ENCODE measurements at places on chromosomes 7 and 10.

DNA sequence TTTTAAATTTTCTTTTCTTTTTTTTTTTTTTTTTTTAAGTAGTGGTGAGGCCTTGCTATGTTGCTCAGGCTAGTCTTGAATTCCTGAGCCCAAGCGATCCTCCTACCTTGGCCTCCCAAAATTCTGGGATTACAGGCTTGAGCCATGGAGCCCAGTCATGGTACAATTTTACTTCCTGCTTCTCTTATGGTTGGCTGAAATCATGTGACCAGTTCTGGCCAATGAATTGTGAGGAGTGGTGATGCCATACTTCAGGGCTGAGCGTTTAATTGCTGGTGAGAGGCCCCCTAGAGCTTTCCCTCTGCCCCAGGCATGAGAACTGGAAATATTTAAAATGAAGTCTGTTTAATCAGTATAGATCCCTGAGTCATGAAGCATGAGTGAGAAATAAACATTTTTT lies 22.2 kb upstream of the BAIAP2L1 start:
- no peak for DNase-seq

DNA sequence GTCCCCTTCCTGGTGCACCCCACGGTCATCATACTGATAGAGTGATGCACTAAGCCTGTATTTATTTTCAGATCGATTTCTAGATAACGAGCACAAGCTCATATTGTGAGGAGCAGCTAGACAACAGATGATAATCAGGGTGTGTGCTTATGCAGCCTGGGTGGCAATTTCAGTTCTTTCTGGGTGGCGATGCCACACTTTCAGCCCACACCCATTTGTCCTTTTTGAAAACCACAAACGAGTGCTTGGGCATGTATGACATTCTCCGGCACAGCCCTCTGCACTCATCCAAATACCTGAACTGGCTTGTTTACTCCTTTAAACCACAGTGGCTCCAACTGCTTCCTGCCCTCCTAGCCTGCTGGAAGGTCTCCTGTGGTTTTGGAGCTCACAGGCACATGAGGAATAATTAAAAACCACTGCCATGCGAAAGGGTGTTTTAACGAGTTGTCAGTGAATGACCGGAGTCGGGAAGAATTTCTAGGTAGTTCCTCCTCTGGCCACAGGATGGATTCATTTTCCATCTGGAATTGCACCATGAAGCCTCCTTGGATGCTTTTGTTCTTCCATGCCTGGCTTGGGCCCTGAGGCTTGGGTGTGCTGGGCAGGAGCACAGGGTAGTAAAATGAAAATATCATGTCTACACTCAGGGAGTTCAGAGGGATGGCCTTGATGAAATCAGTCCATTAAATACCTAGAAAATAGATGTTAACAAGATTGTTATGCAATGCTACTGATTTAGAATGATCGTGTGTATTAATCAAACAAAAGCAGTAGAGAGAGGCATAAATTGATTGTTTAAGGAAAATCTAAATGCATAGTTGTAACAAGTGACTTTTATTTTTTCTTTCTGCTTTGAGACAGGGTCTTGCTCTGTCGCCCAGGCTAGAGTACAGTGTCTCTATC lies 52.4 kb upstream of the ITGB1 start:
- DNase-seq = no peak

DNA sequence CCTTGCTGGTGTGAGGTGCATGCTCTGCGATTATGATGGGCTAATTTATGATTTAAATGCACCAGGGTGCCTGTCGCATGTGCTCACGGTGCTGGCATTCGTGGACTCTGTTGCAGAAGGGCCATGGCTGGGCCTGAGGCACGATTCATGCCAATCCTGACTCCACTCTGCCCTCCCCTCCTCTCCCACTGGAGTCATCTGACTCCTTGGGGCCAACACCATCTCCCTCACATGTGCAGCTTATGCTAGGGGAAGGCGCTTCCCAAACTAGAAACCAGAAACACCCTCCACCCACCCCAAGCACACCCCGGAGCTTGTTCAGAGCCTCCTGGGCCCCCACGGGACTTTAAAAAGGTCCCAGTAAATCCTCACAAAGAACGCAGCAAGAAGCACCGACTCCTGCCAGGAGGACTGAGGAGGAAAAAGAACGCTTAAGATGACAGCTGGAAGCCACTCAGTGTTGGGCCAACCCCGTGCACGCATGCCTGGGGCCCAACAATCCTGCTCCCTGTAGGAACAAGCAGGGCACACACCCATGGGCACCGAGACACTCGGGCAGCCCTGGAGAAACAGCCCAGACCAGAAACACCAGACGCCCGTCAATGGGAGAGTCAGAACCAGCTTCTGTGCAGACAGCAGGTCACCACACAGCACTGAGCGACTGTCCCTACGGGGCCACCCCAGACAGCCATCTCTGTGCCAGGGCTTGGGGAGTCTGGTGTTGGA lies 14.1 kb downstream of the BRI3 start:
- no peak for DNase-seq

DNA sequence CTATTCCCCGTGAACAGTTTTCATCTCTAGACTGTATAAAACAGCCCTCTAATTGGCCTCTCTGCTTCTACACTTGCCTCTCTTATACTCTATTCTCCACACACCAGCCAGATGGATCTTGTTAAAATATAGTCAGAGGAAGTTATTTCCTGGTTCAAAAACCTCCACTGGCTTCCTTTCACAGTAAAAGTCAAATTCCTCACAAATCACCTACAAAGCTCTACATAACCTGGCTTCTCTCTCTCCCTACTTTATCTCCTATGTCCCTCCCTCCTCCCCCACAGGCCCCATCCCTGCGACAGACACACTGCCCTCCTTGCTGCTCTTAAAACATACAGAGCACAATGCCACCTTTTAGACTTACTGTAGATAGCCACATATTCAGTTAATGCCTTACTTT lies 60.1 kb downstream of the TPK1 start:
- DNase-seq = no peak

DNA sequence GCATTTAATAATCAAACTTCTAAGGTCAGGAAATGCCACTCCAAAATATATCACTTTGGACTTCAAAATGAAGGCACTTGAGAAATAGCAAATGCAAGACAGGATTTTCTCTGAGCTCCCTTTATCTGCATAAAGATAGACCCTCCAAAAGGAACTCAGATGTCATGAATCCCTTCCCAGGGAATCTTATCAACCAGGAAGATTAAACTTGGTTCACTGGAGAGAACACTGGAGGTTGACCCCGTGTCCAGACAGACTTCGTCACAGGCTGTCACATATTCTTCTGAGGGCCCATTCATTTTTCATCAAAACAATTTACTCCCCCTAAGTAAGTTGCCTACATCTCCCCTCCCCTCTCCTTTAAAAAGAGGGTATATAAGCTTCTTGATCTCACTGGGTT lies 21.2 kb downstream of the IFIT3 start:
- DNase-seq = no peak

DNA sequence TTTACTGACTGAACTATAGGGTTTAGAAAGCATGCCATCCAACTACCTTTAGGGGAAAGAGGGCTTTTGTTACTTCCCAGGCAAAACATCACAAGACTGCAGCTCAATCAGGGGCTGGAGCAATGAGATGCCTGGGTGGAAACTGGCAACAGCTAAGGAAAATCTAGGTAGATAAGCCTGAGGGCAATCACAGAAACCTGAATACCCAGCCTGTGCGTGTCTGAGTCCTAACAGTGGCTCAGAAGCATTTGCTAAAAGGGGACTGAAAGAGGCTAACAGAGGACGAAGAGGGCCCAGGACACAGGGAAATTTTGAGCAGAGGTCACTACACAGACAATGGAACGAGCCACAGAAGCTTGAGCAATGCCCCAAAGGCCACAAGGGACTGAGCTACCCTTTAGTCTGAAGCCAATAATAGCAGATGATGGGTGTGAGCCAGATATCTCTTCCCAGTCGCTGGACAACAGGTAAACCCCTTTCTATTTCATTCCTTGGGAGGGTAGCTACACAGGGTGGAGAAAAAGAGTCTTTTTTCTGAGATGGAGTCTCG lies 79.1 kb downstream of the ITGA8 start:
- DNase-seq = no peak

DNA sequence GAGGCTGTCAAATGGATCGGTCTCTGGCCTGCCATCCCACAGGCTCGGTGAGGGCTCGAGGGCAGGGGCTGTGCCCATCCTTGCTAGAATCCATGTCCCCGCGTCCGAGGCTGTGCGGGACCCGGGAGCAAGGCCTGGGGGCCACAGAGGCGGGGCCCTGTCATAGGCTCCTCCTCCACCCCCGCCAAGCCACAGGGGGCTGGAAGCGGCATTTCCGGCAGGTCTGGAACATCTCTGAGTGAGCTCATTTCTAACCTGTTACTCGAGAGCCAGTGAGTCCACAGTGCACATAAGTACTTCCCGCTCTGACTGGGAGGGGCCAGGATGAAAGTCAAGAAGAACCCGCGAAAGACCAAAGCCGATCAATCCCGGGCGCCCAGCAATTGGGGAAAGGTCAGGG lies 57.6 kb downstream of the NKX6-2 start:
- DNase-seq = no peak

DNA sequence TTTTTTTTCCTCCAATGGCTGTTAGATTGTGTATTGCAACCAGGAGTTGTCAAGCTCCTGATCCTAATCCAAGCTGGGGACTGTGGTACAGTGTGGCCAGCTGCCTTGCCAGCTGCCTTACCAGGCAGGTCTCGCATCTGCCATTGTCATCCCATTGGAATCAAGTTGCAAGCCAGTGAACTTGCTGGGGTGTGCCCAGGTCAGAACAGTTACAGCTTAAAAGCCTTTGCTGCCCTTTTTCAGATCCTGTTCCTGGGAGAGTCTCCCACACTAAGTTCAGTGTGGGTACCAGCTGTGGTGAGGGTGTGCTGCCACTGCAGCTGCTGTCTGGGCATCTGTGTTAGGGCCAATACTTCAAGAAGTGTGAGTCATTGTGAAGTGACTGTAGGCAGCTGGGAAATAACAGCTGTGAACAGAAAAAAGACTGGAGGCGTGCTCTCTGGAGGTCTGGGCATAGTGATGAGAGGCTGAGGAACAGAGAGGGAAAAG lies 72.8 kb downstream of the CCNY start:
- no peak for DNase-seq

DNA sequence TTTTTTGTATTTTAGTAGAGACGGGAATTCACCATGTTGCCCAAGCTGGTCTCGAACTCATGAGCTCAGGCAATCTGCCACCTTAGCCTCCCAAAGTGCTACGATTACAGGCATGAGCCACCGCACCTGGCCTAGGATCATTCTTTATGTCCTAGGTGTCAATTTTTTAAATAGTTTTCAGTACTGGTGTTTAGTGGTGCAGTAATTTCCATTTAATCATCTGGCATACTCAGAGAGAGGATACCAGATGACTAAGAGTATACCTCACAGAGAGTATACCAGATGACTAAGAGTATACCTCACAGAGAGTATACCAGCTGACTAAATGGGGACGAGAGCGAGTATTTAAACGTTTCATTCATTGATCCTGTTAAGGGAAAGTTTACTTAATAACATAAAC lies 37.3 kb upstream of the TMEM248 start:
- no peak for DNase-seq

DNA sequence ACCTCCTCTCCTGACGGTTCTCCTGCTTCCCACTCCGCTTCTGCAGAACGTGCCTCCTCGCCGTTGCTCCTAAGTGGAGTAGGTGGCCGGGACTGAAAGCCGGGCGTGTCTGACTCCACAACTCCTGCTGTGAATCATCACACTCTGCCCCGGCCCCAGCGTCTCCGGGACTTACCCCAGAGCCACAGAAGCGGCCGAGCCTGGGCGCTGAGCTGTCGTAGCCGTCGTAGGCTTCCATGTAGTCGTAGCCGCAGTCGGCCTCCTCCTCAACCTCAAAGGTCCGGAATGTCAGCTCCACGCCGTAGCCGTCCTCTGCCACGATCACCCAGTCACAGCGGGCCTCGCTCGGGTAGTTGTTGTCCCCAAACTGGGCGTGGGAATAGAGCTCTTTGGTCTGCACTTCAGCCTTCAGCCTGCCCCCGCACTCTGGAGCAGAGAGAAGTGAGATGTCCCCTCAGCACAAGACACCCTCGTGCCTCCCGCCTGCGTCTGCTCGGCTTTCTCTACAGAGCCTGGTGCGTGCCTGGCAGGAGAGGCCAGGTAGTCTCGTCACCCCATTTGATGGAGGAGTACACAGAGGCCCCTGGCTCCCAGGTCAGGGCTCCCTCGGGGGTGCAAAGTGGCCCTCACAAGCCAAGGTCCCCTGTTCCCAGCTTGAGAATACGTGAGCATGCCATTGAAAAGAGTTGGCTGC lies 11.2 kb upstream of the OPALIN start:
- no peak for DNase-seq

DNA sequence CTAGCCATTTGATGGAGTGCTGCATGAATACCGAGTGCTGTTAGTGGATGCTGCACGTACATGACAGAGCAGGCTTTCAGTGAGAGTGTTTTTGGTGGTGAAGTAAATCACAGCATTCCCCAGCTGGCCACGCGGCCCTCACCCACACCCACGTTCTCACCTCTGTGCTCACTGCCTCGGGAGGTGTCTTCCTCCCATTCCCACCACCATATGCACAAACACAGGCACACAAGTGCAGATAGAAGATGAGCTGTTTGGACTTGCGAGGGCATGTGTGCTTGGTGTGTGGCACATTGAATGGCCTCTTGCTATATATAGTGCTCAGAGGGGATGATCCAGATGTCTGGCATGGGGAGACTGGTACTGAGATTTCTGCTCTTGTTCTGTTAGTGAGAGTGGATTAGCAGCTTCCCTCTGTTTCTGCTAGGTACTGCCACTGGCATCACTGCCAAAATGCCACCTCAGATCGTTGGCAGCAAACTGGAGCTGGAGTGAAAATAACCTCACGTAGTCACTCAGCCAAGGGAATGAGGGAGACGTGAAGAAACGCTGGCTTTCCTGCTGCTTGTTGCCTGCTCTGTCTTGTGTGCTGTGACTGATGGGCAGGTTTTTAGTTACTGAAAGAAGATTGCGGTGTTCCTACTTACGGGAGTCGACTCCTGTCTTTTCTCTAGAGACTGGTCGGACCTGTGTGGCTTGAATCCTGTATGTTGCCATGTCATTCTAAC lies 19.1 kb downstream of the DNAJB6 start:
- DNase-seq = no peak

DNA sequence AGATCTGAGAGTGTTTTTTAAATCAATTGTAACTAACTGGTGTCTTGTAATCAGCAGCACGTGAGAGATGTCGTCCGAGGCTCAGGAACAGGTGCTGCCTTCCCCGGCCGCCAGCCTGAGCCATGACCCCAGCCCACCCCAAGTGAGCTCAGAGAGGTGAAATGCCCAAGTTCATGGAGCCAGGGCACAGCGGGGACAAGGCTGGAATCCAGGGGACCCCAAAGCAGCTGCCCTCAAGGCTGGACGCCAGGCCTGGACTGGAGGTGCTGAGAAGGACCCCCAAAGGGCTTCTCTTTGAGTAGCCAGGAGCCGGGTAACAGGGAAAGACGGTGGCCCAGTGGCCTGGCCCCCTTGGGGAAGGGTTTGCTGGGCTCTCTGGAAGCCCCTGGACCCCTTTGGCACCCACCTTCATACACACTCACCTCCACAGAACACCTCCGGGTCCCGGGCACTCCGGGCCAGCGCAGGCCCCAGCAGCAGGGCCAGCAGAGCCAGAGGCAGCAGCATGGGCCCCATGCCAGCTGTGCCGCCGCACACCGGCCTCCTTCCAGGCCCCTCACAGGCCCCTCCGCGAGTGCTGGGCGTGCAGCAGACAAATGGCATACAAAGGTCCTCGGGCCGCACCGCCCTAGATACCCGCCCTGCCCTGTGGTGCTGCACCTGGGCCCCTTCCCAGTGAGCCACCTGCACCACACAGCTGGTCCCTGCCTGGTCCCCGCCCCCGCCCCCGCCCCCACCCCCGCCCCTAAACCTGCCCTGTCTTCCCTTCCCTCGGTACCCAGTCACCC lies 24.0 kb upstream of the CNPY1 start:
- DNase-seq = no peak

Measured in activated T-cell treated with anti-CD3 and anti-CD28 coated beads for 24 hours (primary cell).